Kidney epithelial cell (primary cell): ENCODE measurements at places on chromosomes 1 and 21.

GRCh38 chr1:107339775-107340174 is 198.9 kb downstream of the NTNG1 start:
- DNase-seq: no peak

DNA sequence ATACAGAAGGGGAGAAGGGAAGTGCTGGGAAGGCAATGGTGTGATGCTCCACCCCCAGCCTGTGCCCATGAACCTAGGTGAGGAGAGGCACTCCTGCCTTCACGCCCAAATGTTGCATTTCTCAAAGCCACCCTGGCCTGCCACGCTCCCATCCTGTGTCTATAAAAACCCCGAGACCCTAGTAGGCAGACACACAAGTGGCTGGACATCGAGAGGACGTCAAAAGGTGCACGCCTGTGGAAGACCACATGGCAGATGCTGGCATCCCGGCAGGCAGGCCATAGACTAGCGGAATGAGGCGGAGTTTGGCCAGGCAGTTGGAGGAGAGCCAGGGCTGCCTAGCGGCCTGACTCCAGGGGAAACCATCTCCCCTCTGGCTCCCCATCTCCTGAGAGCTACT is 1168.5 kb upstream of the ADGRL2 start:
- DNase-seq: no peak

DNA sequence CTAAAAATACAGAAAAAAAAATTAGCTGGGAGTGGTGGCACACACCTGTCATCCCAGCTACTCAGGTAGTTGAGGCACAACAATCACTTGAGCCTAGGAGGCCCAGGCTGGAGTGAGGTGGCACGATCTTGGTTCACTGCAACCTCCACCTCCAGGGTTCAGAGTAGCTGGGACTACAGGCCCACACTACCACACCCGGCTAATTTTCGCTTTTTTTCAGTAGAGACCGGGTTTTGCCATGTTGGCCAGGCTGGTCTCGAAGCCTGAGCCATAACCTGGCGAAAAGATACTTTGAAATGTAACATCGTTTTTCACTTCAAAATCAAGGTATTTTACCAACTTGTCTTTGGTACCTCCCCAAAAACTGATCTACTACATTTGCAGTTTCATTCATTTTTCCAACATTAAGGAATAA is 6.1 kb downstream of the GAS5 start:
- DNase-seq: no peak

DNA sequence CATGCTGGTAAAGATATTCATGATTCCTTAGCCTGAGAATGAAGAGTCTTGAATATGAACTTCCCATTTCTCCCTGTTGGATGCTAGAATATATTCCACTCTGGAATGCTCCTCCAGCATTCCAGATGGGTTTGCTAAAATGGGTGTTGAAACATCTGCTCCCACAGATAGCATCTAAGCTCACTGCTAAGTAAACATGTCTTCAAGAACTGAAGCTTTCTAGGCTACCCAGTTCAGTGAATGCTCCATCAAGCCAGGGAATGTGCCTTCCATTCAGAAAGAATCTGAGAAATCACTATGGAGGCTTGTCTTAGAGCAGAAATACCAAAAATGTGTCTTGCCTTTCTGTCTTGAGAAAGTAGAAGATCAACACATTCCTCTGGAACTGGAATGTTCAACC is 81.1 kb downstream of the TNFSF18 start:
- peak; percentile 51 for DNase-seq

GRCh38 chr1:164141797-164142196 is 417.2 kb upstream of the PBX1 start:
- no peak for DNase-seq

- no peak for DNase-seq
Measured at GRCh38 chr21:20026543-20026942, 971.7 kb upstream of the NCAM2 start.

GRCh38 chr1:27522432-27523336 is 32.7 kb upstream of the WASF2 start:
- no peak for DNase-seq

DNA sequence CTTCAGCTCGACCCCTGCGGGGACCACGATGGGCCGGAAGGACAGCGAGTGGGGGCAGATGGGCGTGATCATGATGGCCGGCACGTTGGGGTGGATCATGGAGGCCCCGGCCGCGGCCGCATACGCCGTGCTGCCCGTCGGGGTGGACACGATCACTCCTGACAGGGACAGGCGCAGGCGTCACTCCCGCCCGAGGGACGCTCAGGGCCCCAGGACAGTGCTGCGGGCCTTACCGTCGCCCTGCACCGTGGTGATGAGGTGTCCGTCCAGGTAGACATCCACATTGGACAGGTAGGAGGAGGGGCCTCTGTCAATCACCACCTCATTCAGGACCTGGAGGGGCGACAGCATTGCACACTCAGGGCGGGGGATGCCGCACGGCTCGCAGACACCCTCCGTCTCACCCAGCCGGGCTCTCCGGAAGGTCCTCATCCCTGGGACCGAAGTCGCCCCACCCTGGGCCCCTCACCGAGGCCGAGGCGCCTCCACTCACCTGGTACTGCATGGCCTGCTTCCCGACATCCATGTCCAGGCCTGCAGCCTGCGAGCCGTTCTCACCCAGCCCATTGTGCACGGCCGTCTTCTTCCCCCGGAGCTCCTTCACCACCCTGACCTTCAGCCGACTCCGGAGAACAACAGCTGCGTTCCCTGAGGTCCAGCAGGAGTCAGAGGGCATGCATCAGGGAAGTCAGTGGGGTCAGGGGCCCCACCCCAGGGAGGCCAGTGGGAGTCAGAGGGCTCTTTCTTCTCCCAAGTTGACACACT is 24.0 kb downstream of the NADK start:
- no peak for DNase-seq

- no peak for DNase-seq
Measured at GRCh38 chr1:30385246-30385995, 338.0 kb downstream of the MATN1 start.

- no peak for DNase-seq
Measured at GRCh38 chr21:46223217-46223616, 5.4 kb downstream of the LSS start.

GRCh38 chr1:181504399-181504842 is 21.1 kb downstream of the CACNA1E start:
- DNase-seq: no peak

DNA sequence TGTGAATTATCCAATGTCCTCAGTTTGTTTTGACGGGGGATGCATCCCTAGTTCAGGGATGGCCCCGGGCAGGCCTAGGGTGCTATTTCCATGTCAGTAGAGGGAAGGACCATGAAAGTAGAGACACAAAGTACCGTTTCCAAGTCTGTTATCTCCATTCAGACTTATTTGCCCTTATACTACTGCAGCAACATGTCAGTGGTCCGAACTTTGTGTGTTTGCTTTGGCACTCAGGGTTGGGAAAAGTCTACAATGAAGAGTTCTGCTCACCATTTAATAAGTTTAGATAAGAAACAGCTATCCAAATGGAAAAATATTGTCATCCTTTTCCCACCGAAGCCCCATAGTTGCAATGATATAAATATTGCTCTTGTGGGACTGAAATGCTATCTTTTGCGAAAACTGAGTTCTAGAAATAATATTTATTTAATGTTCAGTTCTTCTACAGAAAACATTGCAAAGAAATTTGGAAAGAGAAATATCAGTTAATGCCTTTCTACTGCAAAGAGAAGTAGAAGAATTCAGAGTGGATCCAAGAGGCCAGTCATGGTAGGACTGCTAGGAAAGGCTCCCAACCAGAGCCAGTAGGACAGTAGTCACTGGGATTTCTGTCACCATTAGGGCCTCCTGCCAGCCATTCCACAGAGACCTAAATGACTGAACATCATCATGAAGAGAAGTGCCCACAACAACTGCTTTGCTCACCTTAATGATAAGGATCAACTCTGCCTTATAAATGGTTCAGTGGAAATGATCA is 11.5 kb upstream of the AGT start:
- DNase-seq: no peak

- no peak for DNase-seq
Measured at GRCh38 chr21:40631211-40631610, 215.7 kb downstream of the DSCAM start.

DNA sequence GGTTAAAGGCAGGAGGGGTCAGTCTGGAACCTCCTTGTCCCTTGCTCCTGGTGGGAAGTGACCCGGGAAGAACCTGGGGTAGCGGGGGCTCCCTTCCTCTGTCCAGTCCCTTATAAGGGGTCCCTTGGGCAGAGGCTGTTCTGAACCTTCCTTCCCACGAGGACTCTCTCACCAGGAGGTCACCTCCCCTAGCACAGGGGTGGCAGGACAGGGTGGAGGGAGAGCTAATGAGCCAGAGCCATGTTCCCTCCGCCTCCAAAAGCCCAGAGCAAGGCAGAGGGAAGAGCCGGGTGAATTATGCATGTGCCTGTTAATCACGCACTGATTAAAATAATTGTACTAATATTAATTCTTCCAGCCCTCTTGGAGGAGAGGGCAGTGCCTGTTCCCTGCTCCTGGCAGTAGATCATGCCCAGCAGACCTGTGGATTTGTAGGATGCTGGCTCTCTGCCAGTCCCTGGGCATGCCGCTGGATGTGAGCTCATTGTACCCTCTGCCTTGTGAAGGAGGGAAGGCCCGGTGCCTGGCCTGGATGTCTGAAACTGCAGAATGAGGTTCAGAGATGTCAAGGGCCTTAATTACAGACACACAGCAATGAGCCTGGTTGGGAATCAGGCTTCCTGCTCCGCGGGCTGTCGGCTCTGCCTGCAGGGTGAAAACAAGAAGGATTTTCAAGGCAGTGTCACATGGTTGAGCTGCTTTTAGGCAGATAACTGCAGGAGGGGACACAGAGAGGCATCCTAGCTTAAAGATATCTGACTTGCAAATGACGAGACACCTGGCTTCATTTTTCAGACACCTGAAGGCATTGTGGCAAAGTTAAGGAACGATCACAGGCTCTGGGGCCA is 68.2 kb downstream of the IGSF21 start:
- DNase-seq: no peak

DNA sequence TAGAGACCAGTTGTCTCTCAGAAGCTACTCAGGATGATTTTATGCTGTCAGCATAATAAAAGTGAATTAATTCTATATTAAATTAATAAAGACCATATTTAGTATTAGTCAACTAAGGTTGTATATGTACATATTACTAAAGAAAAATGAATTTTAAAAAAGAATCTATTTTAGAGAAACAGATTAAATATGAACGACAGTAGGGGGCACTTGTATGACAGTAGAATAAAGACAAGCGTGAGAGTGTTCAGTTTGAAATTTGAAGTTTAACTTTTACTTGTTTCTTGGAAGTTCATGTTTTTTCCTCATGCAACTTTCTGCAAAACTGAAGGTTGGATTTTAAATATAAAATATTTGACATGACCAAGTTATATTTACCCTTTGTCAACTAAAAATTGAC is 67.9 kb upstream of the MACF1 start:
- no peak for DNase-seq

DNA sequence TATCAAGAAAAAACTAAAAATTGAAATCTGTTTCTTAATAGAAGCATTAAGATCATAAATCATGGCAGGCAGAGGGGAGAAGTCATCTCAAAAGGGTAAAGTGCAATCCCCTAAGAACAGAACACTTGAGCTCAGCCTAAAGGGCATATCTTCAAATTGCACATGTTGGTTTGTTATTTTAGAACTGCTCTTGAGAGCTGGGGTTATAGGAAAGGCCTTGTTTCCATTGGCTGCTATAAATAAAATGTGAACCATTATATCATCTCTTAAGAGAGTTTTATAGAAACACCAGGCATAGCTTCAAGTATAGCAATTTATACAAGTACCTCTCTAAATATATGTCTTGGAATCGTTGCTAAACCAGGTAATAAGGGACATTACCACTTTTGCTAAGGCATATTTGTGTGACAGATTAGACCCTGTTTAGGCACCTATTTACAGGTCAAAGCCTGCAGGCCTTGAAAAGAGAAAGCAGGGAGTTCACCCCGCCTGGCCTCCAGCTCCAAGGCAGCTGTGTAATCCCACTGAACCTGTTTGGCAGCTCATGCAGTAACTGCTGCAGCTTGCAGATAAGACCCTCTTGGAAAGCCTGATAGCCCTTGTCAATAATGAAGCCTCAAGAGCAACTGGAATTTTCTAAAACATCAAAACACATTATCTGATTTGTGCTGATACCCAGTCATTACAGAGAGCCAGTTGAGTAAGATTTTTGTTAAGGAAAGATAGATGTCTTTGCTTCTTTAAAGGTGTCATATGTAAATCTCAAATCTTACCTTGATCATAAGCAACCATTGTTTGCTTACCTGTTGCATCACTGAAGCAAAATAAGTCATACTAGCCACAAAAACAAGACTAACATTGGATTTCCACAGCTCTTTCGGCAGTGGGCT is 24.2 kb upstream of the SYDE2 start:
- no peak for DNase-seq

DNA sequence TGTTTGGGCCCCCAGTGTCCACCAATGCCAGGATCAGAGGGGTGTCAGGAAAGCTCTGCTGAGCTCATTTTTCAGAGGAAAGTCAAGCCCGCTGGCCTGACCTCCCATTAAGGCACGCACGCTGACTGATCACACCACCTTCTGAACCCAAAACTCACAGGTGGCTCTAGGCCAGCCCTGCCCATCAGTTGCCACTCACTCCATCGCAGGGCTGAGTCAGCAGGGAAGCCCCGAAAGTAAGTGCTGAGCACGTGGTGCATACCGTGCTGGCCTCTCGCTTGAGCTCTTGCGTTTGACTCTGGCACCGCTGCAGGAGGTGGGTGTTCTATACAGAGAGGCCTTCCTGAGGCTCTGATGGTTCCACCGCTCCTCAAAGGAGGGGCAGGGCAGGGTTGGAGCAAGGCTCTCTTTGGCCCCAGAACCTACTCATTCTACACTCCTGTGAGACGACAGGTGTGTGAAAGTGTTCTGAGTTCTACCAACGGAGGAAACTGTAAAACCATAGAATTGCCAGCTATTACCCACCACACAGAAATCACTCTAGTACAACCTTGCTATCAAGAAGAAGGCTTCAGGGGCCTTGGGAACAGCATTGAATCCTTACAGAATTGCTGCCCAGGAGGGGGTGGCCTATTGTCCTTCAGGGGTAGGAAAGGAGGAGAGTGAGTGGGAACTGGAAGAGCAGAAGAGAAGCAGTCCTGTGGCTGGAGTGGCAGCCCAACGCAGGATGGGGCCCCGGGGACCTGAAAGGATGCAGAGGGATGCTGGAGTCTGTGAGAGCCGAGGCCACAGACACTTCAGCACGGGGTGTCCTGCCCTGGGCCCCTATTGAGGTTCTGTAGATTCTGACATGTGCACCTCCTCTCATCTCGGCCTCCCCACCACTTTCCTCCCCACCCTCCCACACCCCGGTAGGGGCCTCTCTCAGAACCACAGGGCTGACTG is 214.7 kb upstream of the EDN2 start:
- DNase-seq: no peak

- DNase-seq: no peak
Measured at GRCh38 chr21:45148316-45148990, 74.1 kb downstream of the ADARB1 start.

GRCh38 chr1:165222580-165222979 is 133.9 kb downstream of the LMX1A start:
- no peak for DNase-seq

- no peak for DNase-seq
Measured at GRCh38 chr1:150753416-150753815, 12.2 kb downstream of the CTSS start.

- no peak for DNase-seq
Measured at GRCh38 chr1:205077158-205077933, 6.9 kb downstream of the TMEM81 start.
